Metanephros (tissue), 2 donors: ENCODE measurements at places on chromosomes 5 and 9. TPM values are rescaled to one million over a fixed set of nuclear protein-coding genes. Genes with fewer than 3 reads are reported as not detected.

IL4 gene
- not detected for total RNA-seq

ARHGEF28 gene
- 63.9 TPM for total RNA-seq

OR1Q1 gene
- not detected for total RNA-seq

LCN1 gene
- not detected for total RNA-seq

ARID3C gene
- total RNA-seq: 0.12 TPM

ANKRD55 gene
- 0.76 TPM for total RNA-seq

STPG3 gene
- not detected for total RNA-seq

KIAA0825 gene
- 12.3 TPM for total RNA-seq

SPINK7 gene
- total RNA-seq: not detected

LCN15 gene
- total RNA-seq: not detected

PDZD2 gene
- total RNA-seq: 25.3 TPM

TSSK1B gene
- 0.70 TPM for total RNA-seq

CDH6 gene
- total RNA-seq: 89.1 TPM
